Fibroblast of lung (primary cell): ENCODE measurements at places on chromosomes 12 and 14. TPM values are rescaled to one million over a fixed set of nuclear protein-coding genes. Genes with fewer than 3 reads are reported as not detected.

The NFE2 gene
- under 0.01 and 0.17 TPM in 2 replicates for total RNA-seq

The RAD9B gene
- total RNA-seq, result 0.50 and 0.77 TPM in 2 replicates

The RAB2B gene
- total RNA-seq, result 22.3 and 31.7 TPM in 2 replicates

The BDKRB2 gene
- total RNA-seq, result 43.9 and 91.5 TPM in 2 replicates

The LMO3 gene
- under 0.01 and 0.50 TPM in 2 replicates for total RNA-seq

The OVCH1 gene
- total RNA-seq, result 0.51 and 1.2 TPM in 2 replicates

The DAO gene
- not detected in 2 replicates for total RNA-seq

The MYF5 gene
- not detected in 2 replicates for total RNA-seq

The OR6C2 gene
- not detected in 2 replicates for total RNA-seq

The VASH1 gene
- 4.5 and 6.2 TPM in 2 replicates for total RNA-seq

The TMPRSS12 gene
- not detected in 2 replicates for total RNA-seq

The ARMH4 gene
- total RNA-seq, result 3.6 and 6.3 TPM in 2 replicates

The ABCD2 gene
- under 0.01 and 0.33 TPM in 2 replicates for total RNA-seq

The PCED1B gene
- total RNA-seq, result 0.26 and 0.33 TPM in 2 replicates

The SRGAP1 gene
- 17.5 and 30.2 TPM in 2 replicates for total RNA-seq

The DEPDC4 gene
- total RNA-seq, result 1.0 and 1.2 TPM in 2 replicates

The ST8SIA1 gene
- 5.9 and 23.9 TPM in 2 replicates for total RNA-seq

The PRH1 gene
- 8.7 and 19.2 TPM in 2 replicates for total RNA-seq

The RTN1 gene
- under 0.01 and 0.17 TPM in 2 replicates for total RNA-seq

The HIF1A gene
- total RNA-seq, result 216 and 332 TPM in 2 replicates

The TAS2R8 gene
- under 0.01 TPM in 1 of 2 replicates, not detected in the other for total RNA-seq

The GDF3 gene
- not detected in 2 replicates for total RNA-seq

The VRTN gene
- total RNA-seq, result not detected in 2 replicates

The TNFAIP2 gene
- total RNA-seq, result 102 and 139 TPM in 2 replicates

The INSM2 gene
- total RNA-seq, result not detected in 2 replicates

The B4GALNT1 gene
- total RNA-seq, result 0.51 and 2.3 TPM in 2 replicates
